CD4-positive, alpha-beta T cell treated with Interleukin-17A for 4 hours (primary cell): ENCODE measurements at places on chromosomes 16 and 17.

DNA sequence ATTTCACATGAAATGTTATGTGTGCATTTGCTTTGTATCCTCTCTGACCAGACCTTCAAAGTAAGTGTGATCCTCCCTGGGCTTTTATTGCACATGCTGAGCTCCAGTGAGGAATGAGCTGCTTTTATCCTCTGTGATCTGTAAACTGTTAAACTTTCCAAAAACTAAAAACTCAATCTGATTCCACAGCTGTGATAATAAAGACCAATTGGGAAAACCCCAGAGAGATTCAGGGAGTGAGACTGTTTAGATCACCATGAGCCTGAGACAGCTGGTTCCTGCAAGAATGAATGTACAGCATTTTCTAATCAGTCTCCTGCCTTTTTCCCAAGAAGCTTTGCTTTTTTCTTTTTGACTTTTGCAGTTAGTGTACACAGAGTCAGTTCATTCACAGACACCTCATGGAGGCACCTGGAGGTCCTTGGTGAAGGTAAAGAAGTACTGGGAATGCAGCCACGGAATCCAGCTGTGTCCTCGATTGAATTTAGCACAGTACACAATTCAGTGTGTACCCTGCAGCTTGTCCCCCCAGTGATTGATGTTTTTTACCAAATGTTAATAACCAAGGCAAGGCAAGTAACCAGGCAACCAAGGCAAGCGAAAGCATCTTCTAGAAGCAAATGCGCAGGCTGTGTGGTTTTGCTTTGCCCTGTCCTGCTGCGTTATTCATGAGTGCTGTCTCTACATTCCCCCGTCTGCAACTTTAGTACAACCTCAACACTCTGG, 182.6 kb downstream of the LGALS9B start:
- no peak for DNase-seq

- DNase-seq, result no peak
Observed at GRCh38 chr17:37714897-37715296, 30.0 kb downstream of the HNF1B start.

DNA sequence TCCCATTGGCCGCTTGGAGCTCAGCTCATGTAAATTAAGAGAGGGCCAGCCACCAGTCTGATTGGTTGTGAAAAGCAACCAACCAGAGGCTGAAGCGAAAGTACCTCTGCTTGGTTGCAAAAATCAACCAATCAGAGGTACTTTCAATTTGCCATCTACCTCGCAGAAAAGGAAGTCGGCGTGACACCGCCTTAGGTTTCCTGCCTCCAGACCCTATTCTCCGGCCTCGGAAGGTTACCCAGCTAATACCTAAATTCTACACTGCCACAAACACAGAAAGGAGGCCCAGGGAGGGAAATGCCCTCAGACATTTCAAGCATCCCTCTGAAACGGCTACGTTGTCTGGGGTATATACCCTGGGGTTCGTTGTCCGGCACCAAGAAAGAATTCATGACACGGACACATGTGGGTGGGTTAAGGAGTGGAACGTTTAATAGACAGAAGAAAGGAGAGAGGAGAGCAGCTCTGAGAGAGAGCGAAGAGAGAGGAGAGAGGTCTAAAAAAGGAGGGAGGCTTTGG, 481.3 kb downstream of the TMEM114 start:
- no peak for DNase-seq

- no peak for DNase-seq
Observed at GRCh38 chr17:77926981-77927380, 31.5 kb upstream of the TNRC6C start.

DNA sequence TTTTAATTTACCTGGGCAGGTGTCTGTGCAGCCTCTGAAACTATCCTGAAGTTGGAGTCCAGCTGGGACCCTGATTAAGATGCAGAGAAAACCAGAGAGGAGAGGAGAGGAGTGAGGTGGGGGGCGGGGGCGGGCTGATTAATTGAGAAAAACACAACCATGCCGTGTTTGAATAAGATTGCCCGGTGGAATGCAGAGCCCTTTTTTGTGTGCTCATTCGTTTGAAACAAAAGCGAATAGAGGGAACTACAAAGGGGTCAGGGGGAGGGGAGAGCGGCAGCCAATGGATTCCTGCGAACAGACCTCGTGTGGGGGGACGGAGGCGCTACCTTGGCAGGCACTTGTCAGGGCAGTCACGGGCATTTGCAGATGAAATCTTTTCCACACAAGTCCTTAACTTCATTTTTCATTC, 355.8 kb downstream of the SOX9 start:
- no peak for DNase-seq
